Kasumi-1 (cell line): ENCODE measurements at places on chromosomes 5 and 9.

DNA sequence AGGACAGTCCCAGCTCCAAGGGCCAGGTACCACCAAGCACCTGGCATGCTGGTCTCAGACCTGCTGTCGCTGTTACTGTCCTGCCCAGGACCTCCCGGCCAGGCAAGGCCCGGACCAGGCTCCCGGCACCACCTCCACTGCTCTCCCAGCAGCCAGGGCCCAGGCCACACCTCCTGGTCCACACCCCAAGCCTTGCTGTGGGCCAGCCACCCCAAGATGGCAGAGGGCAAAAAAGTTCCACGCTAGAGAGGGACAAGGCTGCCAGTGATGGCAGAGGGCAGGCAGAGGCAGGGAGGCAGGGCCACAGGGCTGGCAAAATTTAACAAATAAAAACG lies 1.1 kb downstream of the DNLZ start:
- DNase-seq: no peak

DNA sequence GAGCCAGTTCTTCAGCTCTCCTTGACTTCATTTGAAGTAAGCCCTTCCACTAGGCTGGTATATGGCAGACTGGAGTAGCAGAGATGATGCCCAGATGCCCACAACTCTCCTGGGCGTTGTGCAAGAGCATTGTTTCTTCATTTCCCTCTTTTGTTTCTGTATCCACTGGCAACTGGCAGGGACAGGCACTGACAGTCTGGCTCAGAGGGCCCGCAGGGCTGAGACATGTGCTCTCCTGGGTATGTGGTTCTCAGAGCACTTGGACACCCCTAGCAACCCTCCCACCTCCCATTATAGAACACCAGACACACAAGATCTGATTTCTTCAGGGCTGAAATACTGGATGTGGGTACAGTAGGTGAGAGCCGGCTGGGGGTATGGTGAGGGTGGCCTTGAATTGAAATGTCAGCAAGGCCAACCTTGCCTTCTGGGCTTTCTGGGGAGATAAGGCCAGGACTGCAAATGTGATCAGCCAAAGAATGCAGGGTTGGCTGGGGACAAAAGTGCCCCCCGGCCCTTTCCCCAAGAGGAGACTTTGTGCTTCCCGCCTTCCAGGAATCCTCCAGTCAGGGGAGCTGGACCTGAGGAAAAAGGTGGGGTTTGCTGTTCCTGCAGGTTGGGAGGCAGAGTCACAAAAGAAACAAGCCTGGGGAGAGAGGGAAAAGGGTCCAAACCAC lies 28.6 kb upstream of the CTNNA1 start:
- no peak for DNase-seq

DNA sequence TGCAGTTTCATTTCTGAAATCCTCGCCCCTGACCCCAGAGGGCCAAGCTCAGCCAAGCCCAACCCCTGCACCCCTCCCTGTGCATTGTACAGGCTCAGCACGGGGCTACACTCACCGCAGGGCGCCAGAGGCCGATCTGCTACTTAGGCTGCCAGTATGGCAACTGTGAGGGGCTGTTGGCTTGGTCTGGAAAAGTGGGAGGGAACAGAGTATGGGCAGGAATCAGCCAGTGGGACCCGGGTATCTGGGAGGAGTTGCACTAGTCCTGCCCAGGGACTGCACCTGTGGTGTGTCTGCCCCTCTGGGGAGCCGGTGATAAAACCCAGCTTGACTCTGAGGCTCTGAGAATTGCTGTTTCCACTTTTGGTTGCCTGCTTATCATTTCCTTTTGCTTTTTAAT lies 167.4 kb upstream of the KIF2A start:
- no peak for DNase-seq

- DNase-seq: no peak
Measured at GRCh38 chr9:99253772-99254431, 31.8 kb downstream of the SEC61B start.

DNA sequence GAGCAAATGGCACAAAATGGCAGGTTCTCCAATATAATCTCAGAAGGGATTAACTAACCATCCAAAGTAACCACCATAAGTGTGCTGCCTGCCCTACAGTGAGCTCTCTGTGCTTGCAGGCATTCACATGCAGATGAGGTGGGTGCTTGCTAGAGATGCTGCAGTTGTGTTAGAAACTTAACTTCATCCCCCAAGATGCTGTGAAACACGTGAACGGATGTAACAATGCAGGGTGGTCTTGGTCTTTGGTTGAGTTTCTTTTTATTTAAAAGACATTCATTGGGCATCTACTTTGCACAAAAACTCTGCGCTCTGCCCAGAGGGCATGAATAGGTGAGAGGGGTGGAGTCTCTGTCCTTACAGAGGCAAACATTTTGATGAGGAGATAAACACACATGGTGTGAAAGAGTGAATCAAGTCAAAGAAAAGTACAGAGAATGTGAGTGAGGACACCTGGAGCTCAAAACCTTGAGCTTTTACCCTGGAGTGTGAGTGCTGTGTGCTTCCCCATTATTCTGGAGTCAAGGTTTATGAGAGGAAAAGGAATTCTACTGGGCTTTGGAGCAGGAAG lies 143.9 kb upstream of the DAP start:
- DNase-seq: no peak

GRCh38 chr5:80798633-80799032 lies 143.8 kb upstream of the DHFR start:
- no peak for DNase-seq
